ENCODE measurements at places on chromosomes 4 and X.

DNA sequence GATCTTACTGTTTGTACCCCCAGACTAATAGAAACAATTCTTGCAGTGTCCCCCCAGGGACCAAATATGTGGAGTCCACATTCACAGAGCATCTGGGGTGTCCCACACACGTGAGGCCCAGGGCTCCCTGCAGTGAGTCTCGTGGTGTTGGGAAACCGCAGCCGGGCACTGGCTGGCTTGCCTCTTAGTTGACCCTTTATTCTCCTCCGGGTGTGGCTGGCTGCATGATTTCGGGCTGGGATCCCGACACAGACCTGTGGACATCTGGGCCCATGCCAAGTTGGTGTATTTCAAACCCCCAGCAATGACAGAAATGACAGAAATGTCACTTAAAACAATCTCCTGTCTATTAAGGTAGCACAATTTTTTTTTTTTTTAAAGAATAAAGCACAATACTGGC, 15.6 kb upstream of the CLDN24 start:
- DNase-seq = no peak

GRCh38 chr4:99687120-99687519, 29.5 kb upstream of the C4orf54 start:
- no peak for DNase-seq

- no peak for DNase-seq
Observed at GRCh38 chrX:19956923-19957322, 33.9 kb downstream of the BCLAF3 start.

DNA sequence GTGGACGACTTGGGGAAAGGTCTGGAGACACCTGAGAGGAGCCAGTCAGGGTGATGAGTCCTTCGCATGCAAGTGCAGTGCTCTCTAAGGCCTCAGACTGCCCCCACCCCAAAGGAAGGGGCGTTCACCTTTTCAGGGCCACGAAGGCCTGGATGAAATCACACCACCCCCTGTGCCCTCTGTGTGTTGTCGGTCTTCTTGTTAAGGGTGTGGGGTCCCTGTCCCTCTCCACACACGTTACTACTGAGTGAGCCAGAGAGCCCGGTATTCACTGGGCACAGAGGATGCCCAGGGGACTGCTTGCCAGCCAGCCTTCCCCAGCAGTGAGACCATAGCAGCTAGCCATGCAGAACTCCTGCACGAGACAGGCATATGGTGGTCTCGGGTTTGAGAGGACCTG, 72.0 kb downstream of the MTMR1 start:
- no peak for DNase-seq

GRCh38 chr4:122602277-122603142, 18.4 kb downstream of the IL21 start:
- no peak for DNase-seq

DNA sequence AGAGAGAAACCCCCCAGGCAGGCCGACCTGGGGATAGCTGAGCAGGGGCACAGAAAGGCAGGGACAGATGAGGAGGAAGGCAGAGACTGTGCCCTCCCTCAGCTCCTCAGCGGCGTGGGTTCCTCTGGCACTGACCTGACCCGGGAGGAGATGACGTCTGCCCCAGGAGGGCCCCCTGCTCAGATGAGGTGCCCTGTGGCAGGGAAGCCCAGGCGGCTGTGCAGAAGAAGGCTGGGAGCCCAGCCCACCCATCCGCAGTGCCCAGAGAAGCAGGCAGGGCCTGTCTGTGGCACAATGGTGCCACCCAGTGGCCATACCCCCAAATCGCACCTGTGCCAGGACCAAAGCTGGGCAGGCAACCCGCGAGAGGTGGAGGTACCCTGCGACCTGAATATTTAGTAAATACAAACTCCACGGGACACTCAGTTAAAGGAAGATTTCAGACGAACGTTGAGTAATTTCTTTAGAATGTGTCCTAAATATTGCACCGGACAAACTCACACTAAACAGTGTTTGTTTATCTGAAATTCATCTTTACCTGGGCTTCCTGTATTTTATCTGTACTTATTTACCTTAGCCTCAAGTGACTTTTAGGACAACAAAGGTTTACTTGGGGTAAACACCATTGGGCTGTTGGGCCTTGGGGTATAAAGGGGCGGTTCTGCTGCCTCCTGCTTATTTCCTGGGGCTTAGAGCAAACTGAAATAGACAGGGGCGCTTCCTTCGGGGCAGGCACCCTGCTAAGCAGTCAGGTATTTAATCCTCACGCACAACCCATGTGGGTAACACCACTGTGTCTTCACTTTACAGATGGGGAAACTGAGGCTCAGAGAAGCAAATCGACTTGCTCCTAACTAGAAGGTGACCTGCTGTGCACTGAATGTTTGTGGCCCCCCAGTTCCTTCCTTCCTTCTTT, 46.5 kb upstream of the HMX1 start:
- DNase-seq = peak; percentile 41

DNA sequence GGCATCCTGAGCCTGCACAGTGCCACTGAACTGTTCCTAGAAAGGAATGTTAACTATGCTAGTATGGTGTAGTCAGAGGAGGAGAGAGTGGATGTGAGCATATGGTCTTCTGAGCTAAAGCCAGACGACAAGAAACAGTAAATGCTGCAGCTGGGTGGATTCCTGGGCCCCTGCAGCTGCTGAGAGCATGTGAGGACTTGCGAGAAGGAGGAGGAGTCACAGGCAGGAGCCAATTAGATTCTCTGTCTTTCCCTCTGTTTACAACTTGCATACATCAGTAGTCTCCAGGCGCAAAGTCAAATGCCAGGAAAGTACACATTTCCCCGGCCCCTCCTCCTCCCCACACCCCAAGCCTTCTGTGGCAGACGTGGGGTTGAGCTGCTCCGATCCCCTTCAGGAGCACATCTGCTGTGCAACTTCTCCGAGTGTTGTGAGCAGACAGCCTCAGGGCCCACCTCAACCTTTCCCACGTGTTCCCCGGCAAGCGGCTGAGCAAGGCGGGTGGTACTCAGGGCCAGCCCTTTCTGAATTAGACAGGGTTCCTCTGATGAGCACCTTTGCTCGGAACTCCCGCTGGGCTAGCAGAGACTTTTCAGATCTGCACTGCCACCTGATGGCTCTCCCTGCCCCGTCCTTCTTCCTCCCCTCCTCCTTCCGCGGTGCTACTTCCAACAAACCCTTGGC, 108.7 kb upstream of the ATP6AP2 start:
- no peak for DNase-seq

- DNase-seq = no peak
Observed at GRCh38 chrX:136687457-136687856, 39.5 kb downstream of the CD40LG start.

DNA sequence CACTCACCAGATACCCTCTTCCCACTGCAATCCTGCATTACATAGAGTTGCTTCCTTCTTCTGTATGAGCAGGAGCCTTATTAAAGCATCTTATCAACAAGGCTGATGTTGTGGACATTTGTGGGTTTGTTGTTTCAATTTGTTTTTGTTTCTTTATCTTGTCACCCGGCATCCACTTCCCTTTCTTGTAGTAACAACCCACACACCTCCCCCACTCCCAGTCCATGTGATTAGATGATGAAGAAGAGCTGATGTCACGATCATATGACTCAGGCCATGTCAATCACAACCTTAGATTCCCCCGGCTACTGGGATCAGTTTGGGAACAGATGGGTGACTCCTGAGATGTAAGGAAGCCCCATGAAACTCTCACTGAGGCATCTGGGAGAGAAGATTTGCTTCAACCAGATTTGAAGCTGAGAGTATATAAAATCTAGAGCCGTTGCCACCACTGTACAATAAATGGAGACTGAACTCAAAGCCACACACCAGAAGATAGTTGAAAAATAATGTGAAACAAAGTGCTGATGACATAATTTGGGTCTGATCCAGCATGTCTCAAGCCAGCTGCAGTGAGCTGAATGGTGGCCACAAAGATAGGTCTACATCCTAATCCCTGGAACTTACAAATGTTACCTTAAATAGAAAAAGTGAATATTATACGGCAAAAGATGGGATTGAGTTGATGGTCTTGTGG, 34.1 kb upstream of the SRD5A3 start:
- DNase-seq = no peak

- no peak for DNase-seq
Observed at GRCh38 chr4:97106161-97106560, 1037.1 kb downstream of the STPG2 start.

GRCh38 chr4:79959652-79960051, 113.4 kb downstream of the ANTXR2 start:
- DNase-seq = no peak

- no peak for DNase-seq
Observed at GRCh38 chr4:172348426-172348825, 535.2 kb downstream of the GALNTL6 start.

DNA sequence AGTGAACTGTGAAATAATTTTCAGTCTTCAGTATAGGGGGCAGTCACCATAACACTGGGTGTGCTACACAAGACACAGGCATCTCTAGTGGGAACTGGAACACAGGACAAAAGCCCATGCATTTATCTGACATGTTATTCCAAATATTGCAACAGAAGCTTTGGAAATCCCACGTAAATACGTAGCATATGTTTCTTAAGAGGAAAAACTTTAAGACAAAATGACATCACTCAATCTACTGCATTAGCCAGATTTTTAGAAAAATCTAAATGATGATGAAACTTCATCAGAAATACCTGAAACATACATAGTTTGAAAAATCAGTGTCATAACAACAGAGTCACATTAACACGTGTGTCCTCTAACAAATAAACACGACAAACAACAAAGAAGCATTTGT, 14.5 kb downstream of the SHISA3 start:
- no peak for DNase-seq

DNA sequence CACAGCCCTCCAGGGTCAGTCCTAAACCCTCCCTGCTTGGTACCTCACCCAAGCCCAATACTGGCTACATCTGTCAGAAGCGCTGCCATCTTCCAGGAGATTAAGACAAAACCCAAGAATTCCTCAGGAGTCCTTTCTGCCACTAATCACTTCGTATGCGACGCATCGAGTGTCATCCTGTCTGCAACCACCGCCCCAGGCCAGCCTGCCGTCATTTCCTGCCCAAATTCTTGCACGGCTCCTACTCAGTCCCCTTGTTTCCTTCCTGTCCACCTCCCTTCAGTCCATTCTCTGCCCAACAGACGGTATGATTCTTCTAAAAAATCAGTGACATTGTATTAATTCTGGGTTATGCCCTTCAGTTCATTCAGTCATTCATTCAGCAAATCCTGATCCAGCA, 113.6 kb downstream of the NFKB1 start:
- no peak for DNase-seq

- no peak for DNase-seq
Observed at GRCh38 chrX:97847885-97848679, 964.4 kb downstream of the RPA4 start.

DNA sequence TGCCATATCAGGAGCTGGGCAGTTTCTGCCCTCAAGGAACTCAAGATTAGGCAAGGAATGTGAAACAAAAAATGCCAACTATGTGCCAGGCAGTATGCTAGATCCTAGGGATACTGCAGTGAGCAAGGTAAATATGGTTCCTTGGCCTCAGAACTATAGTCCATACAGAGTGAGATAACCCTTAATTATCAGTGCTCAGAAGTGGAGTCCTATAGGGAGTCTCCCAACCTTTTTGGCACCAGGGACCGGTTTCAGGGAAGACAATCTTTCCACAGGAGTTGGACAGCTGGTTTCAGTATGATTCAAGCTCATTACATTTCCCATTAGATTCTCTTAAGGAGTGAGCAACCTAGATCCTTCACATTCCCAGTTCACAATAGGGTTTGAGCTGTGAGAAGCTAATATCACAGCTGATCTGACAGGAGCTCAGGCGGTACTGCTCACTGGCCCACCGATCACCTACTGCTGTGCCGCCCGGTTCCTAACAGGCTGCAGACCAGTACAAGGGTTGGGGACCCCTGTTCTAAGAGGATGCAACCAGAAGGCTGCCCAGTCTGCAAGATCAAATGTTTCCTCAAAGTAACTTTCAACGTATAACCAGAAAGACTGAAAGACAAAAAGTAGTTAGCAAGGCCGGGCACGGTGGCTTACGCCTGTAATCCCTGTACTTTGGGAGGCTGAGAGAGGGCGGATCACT, 1.7 kb upstream of the SRP72 start:
- DNase-seq = no peak

DNA sequence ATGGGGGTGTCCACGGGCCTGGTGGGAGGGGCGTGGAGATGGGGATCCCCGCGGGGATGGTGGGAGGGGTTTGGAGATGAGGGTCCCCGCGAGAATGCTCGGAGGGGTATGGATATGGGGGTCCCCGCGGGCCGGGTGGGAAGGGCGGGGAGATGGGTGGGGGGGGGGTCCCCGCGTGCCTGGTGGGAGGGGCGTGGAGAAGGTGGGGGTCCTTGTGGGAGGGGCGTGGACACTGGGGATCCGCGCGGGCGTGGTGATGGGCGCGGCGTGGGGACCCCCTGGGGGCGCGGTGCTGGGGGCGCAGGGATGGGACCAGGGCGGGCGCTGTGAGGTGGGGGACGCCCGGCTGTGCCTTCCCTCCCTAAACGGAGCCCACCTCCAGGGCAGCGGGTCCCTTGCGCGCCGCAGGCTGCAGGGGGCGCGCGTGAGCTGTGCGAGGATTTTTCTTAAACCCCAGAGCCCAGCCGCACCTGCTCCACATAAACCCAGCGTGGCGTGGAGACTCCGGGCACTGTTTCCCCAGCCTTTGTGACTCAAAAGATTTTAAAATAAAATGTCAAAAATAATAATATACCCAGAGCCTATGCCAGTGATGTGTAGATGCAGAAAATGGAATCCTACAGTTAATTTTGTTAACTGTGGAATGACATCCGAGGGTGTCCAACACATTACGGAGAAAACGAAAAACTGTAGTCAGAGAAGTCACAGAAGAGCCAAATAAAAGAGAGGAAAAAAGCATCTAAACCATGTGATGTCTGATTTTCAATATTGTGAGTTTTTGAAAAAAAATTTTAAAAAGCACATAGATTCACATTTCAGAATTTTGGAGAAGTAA, 1.5 kb upstream of the ASMTL start:
- peak; percentile 93 for DNase-seq

DNA sequence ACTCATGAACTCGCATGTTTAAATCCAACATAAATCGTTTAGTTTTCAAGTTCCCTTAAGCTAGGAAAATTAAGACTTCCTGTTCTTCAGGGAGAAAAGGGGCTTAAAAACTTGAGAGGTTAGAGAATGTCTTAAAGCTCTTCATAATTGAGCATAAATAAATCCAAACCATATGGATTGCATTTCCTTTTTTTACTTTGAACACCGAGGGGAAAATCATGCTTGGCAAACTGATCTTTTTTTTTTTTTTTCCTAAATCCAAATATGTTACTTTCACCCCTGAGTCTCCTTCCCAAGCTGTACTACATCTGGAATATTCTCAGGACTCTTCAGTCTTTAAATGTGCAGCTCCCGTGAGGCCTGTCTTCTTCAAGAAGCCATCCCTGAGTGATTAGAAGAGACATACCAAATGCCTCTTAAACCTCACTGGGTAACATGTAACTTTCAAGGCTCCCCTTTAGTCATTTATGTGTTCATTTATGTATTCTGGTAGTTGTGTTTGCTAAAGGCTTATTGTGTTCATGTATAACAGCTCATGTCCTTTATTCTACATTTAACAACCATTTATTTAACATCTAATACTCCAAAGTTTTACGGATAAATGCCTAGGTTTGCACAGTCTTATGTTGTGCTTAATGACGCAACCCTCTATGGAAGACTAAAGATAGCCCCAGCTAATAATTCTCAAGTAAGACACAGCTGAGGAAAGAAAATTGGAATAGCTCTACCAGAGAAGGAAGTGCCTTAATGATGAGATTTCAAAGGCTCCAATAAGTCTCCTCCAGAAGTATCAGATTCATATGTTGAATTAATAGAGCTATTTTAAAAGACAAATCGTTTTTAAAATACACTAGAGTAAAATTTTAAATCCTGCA, 107.0 kb downstream of the AGTR2 start:
- no peak for DNase-seq

GRCh38 chrX:47796433-47796906, 40.2 kb upstream of the ZNF81 start:
- DNase-seq = no peak

Measured in central memory CD8-positive, alpha-beta T cell (primary cell).